Mesendoderm (in vitro differentiated cells): ENCODE measurements at places on chromosomes 4 and X.

- H3K4me1 ChIP-seq = no peaks in the 10 kb centered on the region
- no peak overlapping the region for H3K4me3 ChIP-seq
- no peaks in the 10 kb centered on the region for H3K36me3 ChIP-seq
- no peaks in the 10 kb centered on the region for H3K27me3 ChIP-seq
Observed at GRCh38 chrX:30141966-30142365, 73.4 kb upstream of the MAGEB2 start.

DNA sequence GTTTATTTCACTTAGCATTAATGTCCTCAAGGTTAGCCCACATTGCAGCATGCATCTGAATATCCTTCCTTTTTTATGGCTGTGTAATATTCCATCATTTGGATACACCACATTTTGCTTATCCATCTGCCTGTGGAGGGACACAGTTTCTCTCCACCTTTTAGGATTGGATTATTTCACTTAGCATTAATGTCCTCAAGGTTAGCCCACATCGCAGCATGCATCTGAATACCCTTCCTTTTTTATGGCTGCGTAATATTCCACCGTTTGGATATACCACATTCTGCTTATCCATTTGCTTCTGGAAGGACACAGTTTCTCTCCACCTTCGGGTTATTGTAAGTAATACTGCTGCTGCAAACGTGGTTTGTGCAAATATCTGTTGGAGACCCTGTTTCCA is 110.0 kb downstream of the DHRSX start:
- H3K4me1 ChIP-seq = no peaks in the 10 kb centered on the region
- H3K27me3 ChIP-seq = no peaks in the 10 kb centered on the region
- H3K36me3 ChIP-seq = peaks cover 4% of the 10 kb centered on the region
- peak overlapping the region; percentile 9 for H3K4me3 ChIP-seq
- no peak for DNase-seq

GRCh38 chr4:77065382-77065781 is 10.4 kb downstream of the CCNI start:
- H3K4me1 ChIP-seq = no peaks in the 10 kb centered on the region
- H3K36me3 ChIP-seq = peaks cover 5% of the 10 kb centered on the region
- H3K27ac ChIP-seq = no peak overlapping the region
- no peaks in the 10 kb centered on the region for H3K27me3 ChIP-seq

GRCh38 chrX:1589356-1590130 is 1.9 kb upstream of the AKAP17A start:
- DNase-seq = peak; percentile 22
- no peak overlapping the region for H3K27ac ChIP-seq
- H3K27me3 ChIP-seq = no peaks in the 10 kb centered on the region

DNA sequence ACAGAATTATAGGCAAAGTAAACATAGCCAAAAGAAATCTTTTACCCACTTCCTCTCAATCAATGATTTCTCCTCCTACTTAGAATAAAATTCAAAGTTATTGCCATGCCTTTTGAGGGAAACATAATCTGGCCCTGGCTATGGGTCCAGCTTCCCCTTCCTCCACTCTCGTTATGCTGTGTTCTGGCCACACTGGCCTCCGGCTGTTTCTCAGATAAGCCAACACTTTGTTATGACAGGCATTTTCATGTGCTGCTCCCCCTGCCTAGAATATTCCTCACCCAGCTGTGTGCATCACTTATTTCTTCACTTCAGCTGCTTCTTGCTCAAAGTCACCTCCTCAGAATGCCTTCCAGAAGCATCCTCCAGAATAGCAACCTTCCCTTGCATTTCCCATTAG is 386.6 kb upstream of the AADAT start:
- H3K27me3 ChIP-seq = no peaks in the 10 kb centered on the region
- no peak overlapping the region for H3K27ac ChIP-seq
- no peak overlapping the region for H3K4me3 ChIP-seq

GRCh38 chr4:165505958-165506837 is 127.4 kb downstream of the CPE start:
- no peak overlapping the region for H3K4me3 ChIP-seq
- no peak for DNase-seq
- no peaks in the 10 kb centered on the region for H3K36me3 ChIP-seq
- H3K27me3 ChIP-seq = no peaks in the 10 kb centered on the region
- H3K4me1 ChIP-seq = no peaks in the 10 kb centered on the region
- H3K27ac ChIP-seq = no peak overlapping the region

DNA sequence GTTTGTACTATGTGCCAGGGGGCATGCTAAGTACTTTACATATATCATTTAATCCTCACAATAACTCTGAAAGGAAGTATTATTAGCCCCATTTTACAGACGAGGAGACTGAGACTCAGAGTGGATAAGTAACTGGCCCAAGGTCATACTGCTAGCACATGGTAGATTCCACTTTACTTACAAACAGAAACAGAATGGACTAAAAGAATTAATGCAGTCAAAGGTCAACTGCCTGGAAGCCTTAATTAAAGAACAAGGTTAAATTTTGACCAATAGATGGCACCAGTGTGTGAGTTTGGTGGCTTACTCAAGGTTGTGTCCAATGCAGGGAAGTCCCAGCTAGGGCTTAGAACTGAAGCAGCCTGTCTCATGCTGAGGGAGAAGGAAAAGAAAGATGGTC is 4.7 kb downstream of the RIPPLY1 start:
- no peaks in the 10 kb centered on the region for H3K36me3 ChIP-seq
- no peak overlapping the region for H3K4me3 ChIP-seq
- no peak overlapping the region for H3K27ac ChIP-seq
- no peaks in the 10 kb centered on the region for H3K4me1 ChIP-seq
- peak; percentile 75 for DNase-seq
- H3K27me3 ChIP-seq = no peaks in the 10 kb centered on the region

DNA sequence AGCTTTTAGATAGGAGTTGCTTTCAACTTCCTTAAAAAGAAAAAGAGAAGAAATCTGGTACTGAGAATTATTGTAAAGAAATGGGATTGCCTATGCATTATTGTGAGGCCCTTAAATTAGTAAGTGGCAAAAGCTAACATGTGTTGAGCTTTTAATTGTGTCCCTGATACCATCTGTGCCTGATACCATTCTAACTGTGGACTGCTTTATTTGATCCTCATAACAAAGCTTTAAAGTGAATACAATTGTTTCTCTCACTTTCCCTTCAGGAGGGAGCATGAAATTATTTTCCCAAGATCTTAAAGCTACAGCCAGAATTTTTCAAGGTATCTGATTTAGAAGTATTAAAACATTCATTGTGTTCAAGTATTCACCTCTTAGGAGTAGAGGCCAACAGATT is 9.9 kb downstream of the KCTD8 start:
- no peaks in the 10 kb centered on the region for H3K36me3 ChIP-seq
- no peak overlapping the region for H3K4me3 ChIP-seq
- H3K27me3 ChIP-seq = no peaks in the 10 kb centered on the region
- DNase-seq = peak; percentile 7
- no peak overlapping the region for H3K27ac ChIP-seq

DNA sequence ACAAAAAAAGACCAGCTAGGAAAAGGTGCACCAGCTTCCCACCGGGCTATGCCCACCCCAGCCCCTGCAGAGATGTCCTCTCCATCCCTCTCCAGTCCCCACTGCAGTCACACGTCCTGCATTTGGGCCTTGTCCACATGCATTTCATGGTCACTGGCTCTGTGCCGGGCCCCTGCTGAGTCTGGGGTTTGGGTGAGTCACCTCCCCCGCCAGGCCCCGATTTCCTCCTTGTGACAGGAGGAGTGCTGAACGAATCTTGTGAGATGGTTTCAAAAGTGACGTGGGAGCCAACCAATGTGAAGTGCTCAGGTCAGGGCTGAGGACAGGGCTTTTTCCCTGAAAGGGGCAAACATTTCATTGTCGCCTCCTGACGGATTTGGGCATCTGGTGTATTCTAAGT is 7.1 kb downstream of the CPZ start:
- no peak for DNase-seq
- H3K4me1 ChIP-seq = no peaks in the 10 kb centered on the region
- no peaks in the 10 kb centered on the region for H3K27me3 ChIP-seq
- H3K36me3 ChIP-seq = peaks cover 6% of the 10 kb centered on the region
- no peak overlapping the region for H3K4me3 ChIP-seq

GRCh38 chr4:33626221-33626620 is 2618.1 kb downstream of the ARAP2 start:
- H3K27me3 ChIP-seq = no peaks in the 10 kb centered on the region
- H3K27ac ChIP-seq = no peak overlapping the region
- DNase-seq = no peak
- no peaks in the 10 kb centered on the region for H3K36me3 ChIP-seq
- H3K4me3 ChIP-seq = no peak overlapping the region
- H3K4me1 ChIP-seq = no peaks in the 10 kb centered on the region

- H3K27ac ChIP-seq = no peak overlapping the region
- H3K36me3 ChIP-seq = no peaks in the 10 kb centered on the region
- DNase-seq = peak; percentile 48
Observed at GRCh38 chr4:15040916-15041463, 38.7 kb downstream of the CPEB2 start.

DNA sequence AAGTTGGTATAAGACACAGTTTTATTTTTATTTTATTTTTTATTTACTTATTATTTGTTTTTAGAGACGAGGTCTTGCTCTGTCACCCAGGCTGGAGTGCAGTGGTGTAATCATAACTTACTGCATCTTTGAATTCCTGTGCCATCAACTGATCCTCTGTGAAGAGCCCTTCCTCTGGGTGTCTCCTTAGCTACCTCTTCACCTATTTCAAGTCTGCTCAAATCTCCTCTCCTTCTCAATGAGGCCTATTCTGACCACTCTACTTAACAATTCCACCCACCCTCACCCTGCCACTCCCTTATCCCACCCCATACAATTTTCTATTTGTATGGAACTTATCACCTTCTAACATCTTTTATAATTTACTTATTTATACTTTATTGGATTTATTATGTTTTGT is 183.4 kb downstream of the PPP3CA start:
- no peaks in the 10 kb centered on the region for H3K27me3 ChIP-seq
- no peaks in the 10 kb centered on the region for H3K36me3 ChIP-seq
- no peak overlapping the region for H3K4me3 ChIP-seq
- no peaks in the 10 kb centered on the region for H3K4me1 ChIP-seq

DNA sequence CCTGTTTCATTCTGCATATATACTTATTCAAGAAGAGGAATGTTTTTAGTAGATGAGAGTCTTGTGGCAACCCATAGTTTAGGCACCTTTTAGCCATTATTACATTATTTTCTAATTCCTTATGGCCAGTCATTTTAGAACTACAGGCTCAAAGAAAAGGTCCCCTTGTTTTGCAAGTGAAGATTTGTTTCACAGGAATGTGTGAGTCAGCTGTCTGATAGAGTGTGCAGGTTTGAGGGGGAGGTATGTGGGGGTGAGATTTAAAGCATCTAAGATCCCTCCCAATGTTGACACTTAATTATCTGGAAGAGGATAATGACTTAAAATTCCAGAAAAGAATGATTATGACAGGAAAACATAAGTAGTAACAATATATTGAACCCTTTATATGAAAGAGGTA is 495.6 kb downstream of the KCNIP4 start:
- H3K27me3 ChIP-seq = peaks cover 1% of the 10 kb centered on the region
- DNase-seq = peak; percentile 21
- H3K27ac ChIP-seq = no peak overlapping the region
- no peaks in the 10 kb centered on the region for H3K36me3 ChIP-seq
- no peaks in the 10 kb centered on the region for H3K4me1 ChIP-seq

DNA sequence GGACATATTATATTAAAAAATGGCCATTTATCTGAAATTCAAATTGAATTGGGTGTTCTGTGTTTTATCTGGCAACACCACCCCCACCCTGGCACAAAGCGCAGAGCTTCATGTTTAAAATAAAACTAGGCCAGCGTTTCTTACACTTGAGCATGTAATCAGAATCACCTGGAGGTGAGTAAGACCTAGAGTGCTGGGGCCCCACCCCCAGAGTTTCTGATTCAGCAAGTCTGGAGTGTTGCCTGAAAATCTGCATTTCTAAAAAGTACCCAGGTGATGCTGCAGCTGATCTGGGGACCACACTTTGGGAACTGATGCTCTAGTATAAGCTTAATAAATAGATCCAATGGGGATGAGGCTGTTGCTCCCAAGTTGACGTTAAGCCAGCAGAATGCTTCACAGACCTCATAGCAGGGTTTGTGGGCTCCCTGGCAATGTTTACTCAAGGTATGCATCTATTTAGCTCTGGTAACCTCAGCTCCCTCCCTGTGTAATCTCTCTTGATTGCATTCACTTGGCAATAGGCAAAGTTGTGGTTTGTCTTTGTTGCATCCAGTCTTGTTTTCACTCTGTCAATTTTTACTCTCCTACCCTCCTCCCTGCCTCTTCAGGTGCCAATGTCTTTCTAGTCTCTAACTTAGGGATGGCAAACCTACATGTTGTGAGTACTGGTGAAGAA is 99.8 kb upstream of the TEX13D start:
- no peaks in the 10 kb centered on the region for H3K27me3 ChIP-seq
- DNase-seq = peak; percentile 16
- H3K4me1 ChIP-seq = peaks cover 2% of the 10 kb centered on the region

DNA sequence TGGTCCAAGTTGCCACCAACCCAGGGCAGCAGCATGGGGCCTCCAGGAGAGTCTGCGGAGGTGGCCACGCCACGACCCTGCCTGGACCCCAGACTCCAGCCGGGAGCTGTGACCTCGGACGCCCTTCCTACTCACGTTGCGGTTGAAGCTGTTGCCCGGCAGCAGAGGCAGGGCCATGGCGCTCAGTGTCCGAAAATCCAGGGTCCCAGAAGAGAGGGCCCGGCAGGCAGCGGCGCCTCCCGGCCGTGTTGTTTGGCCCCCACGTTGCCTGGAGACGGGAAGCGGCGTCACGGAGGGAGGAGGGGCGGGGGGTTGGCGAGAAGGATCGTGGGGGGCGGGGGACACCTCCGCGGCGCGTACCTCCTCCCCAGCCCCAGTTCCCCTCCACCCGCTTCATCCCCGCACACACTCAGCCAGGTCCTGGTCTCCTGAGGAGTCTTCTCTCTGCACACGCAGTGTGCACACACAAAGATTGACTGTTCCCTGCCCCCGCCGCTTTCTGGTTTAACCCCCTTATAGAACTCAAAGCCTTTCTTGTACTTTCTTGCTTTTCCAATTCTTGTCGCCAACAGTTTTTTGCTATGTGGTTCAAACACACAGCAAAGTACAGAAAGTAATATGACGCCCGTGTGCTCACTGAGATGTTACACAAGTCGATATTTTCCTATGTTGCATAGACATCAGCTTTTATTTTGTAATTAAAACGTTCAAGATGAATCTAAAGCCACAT is at the start of gene EFHC2:
TSS of gene EFHC2 (minus strand) at position 261 of the 730 bp plus-strand sequence. CDS start at position 177, 84 bp downstream.
- H3K36me3 ChIP-seq = no peaks in the 10 kb centered on the region
- H3K27ac ChIP-seq = no peak within 1 kb of the TSS
- no peaks in the 10 kb centered on the region for H3K27me3 ChIP-seq
- H3K4me1 ChIP-seq = no peaks in the 10 kb centered on the region
- DNase-seq = peak; percentile 44

DNA sequence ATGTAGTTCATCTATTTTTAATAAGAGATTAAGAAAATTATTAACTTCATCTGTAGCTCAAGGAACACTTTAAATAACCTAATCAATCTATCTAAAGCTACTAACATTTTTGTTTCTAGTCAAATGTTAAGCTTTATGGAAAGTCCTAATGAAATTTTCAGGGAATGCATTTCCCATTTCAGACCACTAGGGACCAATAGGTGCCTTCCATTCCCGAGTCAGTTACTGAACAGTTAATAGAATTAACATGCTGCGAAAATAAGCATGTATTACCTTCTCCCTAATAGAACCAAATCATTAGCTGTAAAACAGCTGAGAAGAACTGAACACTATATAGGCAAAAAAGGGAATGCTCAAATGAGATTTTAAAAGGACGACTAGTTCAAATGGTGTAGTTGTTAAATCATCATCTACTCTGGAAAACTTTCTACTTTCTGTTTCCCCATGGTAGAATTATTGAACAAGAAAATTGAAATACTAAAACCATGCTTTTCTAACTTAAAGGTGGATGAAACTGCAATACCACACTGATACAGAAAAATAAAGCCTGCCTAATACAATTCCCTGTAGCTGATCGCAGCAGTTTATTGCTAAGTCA is 22.5 kb downstream of the STX18 start:
- H3K4me3 ChIP-seq = no peak overlapping the region
- peak; percentile 29 for DNase-seq
- no peak overlapping the region for H3K27ac ChIP-seq
- H3K4me1 ChIP-seq = no peaks in the 10 kb centered on the region
- H3K36me3 ChIP-seq = no peaks in the 10 kb centered on the region
